ENCODE measurements at places on chromosomes 3 and 15.

- DNase-seq, result no peak
These were observed 330.5 kb downstream of the ROBO2 start for GRCh38 chr3:77370413-77370812.

- no peak for DNase-seq
These were observed 162.2 kb downstream of the MYRIP start for GRCh38 chr3:39971559-39972031.

DNA sequence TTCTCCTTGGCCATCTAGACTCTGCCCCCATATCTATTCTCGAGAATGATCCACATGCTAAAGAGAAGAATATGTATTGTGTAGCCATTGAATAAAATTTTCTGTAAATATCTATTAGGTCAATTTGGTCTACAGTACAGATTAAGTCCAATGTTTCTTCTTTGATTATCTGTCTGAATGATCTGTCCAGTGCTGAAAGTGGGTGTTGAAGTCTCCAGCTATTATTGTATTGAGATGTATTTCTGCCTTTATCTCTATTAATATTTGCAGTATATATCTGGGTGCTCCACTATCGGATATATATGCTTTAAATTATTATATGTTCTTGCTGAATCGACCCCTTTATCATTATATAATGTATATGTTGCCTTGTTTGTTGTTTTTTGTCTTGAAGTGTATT lies 384.9 kb upstream of the ROBO1 start:
- no peak for DNase-seq

DNA sequence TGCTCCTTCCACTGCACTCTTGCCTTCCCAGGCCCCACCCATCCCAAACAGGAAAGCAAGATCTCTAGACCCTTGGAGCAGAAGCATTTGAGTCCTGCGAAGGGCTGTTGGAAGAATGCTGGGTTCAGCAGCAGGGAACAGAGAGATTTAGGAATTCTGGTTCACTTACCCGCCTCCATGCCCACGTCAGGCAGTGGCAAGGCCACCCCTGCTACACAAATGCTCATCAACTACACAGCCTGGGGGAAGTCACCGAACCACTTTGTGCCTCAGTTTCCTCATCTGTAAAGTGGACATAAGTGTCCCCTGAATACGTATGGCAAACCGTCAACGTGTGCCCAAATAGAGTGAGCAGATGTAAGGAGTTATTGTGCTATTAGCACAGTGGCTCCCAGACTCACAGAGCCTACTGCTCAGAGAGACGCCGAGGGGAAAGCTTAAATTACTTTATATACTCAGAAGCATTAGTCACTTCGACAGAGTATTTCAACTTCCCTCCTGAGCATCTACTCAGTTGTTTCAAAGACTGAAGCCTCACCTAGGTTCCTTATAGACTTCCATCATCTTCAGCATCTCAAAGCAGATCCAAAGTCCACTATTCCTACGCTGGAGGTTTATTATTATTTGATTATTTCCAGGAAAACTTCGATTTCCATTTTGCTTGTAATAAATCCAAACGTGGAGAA lies 905 bp downstream of the HOMER2 start:
- no peak for DNase-seq

- no peak for DNase-seq
These were observed 131.6 kb downstream of the CHCHD6 start for GRCh38 chr3:126835472-126836219.

- no peak for DNase-seq
These were observed 118.0 kb upstream of the SLC24A5 start for GRCh38 chr15:48002767-48003166.

- peak; percentile 53 for DNase-seq
These were observed 37.3 kb downstream of the ANP32A start for GRCh38 chr15:68783226-68784058.

DNA sequence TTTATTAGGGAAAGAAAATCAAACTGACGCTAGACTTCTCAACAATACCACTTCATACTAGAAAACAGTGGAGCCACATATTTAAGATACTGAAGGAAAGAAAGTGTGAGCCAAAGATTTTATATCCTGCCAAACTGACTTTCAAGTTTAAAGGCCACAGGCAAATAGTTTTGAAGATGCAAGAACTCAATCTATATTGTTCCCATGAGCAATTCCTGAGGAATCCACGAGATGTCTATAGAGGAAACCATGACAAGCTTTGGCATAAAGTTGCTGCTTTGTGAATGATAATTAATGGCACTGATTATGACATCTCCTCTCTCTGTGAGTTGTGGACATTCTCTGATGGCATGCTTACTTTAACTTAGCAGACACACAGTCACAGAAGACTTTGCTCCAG lies 276.1 kb upstream of the GOLGA6L4 start:
- DNase-seq, result no peak

- DNase-seq, result no peak
These were observed 57.5 kb downstream of the LPP start for GRCh38 chr3:188211476-188211875.

All from GM12891 (cell line).